NCI-H526 (cell line): ENCODE measurements at places on chromosomes 1 and 21.

GRCh38 chr1:42364542-42364941 is 16.1 kb upstream of the RIMKLA start:
- no peak for DNase-seq

DNA sequence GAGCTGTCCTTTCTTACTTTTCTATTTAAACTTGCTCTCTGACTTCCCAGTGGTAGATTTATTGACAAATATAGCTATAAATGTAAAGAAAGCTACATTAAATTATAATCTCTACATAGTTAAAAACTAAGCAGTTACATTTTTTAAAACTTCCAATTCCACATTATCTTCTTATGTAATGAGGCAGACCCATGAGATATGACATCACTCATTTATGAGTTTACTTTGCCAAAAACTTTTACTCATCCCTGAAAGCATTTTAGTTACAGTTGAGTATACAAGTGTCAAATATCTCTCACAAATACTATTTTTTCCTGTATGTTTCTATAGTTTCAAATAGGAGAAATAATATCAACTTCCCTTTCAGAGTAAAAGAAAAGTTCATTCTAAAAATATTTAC is 3.8 kb downstream of the NMNAT2 start:
- no peak for DNase-seq

DNA sequence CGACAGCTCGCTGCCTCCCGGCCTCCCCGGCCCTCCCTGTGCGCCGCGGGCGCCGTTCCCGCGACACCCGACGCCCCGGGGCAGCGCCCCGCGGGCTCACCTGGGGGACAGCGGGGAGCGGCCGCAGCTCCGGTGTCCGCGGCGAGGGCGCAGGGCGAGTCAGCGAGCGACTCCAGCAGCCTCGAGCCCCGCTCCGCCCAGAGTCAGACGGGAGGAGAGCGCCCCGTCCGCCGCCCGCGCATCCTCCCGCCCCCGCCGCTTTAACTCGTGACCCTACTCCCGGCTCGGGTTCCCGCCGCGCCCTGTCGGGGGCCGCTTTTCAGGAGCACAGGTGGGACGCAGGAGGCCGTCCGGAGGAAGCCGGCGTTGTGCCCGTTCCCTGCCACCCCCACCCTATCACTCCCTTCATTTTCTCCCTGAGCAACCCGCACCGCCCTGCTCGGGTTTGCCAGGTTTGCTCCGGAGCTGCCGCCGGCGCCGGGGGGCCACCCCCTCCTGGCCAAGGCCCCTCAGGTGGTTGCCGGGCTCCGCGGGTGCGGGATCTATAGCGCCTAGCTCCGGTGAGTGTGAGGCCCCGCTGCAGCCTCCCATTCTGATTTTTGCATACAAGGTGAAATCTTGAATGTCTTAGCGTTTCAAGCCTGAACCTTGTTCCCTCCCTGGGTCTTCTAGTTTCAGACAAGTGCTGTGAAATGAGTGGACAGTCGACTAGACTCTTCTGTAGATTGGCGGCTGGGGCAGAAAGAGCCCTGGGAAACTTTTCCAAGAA is at the start of gene MCOLN3:
MCOLN3 (minus strand) TSS at position 205 of the 769 bp plus-strand sequence. CDS start 3,140 bp downstream, outside the sequence.
- peak; percentile 41 for DNase-seq

GRCh38 chr1:23614032-23614660 is 54.8 kb upstream of the ID3 start:
- DNase-seq: no peak

DNA sequence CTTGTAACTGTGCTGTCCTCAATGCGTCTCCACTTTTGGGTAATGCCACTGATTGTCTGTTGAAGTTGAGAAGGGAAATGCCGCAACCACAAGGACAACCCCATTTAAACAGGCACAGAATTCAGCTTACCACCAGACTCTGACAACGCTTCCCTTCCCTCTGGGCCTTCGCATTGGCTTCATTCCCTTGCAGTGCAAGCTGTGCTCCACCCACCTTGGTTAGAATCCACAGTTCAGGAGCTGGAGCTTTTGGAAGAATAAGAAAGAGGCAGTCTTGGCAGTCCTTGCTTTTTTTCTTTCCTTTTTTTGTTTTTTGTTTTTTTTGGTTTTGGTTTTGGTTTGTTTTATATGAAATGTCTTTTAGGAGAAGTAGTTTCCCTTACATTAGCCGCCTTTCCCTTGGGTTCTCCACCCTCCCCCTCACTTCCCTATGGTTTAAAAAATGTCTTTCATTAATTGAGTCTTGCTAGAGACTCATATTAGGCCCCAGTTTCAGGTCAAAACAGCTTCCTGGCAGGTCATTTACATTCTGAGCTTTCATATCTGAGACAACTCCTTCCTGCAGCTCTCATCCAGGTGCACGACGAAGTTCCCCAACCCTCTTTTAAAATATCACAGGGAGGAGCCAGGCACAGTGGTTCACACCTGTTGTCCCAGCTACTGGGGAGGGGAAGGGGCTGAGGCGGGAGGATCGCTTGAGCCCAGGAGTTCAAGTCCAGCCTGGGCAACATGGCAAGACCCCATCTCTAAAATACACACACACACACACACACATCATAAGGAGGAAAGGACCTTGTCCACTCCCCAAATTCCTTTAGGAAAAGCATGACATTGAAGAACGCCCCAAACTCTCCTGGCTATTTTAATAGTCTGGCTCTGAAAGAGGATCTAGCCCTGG is 20.7 kb upstream of the LAX1 start:
- DNase-seq: peak; percentile 70

- no peak for DNase-seq
Observed at GRCh38 chr1:209882942-209883340, 55.1 kb upstream of the SYT14 start.

- DNase-seq: peak; percentile 73
Observed at GRCh38 chr1:44707959-44708831, 22.8 kb downstream of the RNU5D-1 start.

DNA sequence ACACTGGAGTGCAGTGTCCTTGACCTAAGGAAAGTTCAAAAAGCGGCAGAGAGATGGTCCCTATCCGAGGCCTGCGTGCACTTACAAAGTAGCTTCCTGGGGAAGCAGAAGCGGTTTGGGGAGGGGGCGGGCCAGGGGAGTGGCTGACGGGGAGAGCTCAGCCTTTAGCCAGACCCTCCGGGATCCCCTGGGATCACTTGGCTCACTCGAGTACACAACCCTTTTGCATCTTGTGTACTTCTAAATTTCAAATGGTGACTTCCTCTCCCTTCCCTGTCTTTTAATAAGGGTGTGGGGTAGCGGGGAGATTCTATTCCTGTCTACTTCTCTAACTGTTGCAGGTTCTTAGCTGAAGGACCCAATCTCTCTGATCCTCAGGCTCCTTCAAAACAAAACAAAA is 18.1 kb upstream of the SNX27 start:
- peak; percentile 75 for DNase-seq

DNA sequence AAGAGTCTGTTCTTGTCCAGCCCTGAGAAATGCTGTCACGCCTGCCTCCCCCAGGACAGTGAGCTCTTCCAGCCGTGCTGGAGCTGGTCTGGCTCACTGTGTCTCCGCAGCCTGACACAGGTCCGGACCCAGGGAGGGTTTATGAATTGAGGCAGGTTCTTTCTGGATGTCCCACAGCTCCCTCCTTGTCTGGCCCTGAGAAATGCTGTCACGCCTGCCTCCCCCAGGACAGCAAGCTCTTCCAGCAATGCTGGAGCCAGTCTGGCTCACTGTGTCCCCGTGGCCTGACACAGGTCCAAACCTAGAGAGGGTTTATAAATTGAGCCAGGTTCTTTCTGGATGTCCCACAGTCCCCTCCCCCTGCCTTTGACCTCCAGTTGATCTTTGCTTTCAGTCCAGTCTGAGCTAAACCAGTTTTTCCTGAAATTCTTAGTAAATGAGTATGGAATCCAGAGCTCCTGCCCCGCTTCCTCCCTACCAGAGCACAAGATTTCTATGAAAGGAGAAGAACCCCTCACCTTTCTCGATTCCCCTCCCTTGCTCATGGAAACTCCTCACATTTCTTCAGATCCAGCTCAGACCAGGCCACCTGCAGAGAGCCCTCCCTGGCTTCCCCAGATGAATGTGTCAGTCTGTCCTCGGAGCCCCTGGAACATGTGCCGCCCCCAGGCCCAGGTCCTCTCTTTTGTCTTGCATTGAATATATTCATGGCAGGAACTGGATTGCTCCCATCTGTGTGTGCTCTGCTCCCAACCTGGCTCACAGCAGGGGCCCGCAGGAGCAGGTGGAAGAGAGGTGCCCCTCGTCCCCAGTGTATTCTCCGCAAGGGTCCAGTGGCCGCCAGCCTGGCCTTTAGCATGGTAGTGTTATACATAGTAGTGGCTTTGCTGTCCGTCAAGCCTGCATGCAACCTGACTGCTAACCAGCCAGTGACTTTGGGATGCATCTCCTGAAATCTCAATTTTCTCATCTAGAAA is 116.3 kb downstream of the EPHB2 start:
- DNase-seq: peak; percentile 14

DNA sequence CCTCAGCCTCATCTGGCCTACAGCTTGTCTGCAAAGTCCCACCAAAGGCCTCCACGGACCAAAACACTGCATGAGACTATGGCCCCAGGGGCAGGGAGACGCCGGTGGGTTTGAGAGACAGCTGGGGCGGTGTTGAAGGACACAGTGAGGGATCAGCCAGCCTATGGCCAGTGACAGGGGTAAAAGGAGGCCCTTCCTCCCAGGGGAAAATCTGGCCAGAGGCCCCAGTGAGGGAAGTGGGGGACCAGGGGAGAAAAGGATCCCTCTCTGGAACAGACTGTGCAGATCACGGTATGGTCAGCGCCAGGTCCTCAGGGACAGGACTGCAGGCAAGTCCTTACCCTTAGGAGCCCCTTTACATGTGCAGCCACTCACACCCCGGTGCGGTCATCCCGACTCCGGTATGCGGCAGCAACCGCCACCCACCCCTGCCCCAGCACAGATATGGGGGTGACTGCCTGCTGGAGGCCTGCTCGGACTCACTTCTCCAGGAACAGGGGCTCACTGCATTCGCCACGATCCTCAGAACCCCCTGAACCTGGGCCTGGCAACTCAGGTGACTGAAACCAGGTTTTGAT is 1.3 kb downstream of the CERS2 start:
- DNase-seq: no peak

- no peak for DNase-seq
Observed at GRCh38 chr1:166852918-166853317, 13.6 kb downstream of the POGK start.

GRCh38 chr1:228346731-228347130 is 59.9 kb downstream of the TRIM11 start:
- no peak for DNase-seq

GRCh38 chr1:203381151-203381751 is 30.3 kb upstream of the FMOD start:
- no peak for DNase-seq

GRCh38 chr1:184408580-184408979 is 21.8 kb downstream of the C1orf21 start:
- peak; percentile 72 for DNase-seq

DNA sequence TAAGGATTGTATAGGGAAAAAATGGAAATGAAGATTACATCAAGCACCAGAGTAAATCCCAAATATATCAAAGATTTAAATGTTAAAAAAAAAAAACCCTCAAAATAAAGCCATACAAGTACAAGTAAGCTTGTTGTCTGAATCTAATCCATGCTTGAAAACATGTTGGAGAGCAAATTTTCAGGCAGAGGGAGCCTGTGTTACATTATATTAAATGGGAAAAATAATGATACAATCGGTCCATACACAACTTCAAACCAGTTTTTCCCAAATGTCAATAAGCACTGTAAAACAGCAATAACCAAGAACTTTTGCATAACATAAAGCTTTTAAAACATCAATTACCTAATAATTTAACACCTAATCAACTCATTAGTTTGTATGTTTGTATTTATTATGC is 949.4 kb upstream of the ADGRL4 start:
- DNase-seq: no peak

DNA sequence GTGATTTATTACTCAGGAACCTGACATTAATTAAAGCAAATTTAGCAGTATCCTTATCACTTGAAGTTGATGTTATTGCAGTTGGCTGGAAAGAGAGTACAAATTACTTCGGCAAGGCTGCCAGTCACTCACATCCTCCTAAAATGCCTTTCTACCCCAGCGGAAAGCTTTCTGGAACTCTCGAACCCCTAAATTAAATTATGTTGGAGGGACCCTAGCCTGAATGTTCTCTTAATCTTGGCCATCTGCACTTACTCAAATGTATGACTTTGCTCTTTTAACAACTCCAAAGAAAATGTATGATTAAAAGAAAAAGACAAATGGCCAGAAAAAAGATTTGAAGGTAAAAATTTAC is 242.6 kb upstream of the USP25 start:
- no peak for DNase-seq

DNA sequence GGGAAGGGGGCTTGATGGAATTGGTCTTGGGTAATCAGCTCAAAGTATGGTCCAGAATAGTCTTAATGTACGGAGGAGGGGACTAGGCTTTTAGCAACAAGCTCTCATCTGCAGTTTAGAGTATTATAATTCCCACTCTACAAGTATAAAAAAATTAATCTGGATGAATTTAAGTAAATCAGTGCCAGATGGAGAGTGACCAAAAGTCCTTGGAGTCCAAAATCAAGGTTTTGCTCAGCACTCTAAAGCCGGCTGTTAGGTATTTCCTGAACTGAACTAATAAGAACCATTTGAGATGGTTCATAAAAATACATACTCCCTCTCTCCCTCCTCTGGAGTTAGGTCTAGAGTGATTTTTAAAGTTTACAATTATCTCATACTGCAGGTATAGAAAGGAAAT is 23.7 kb downstream of the GLUL start:
- no peak for DNase-seq

- no peak for DNase-seq
Observed at GRCh38 chr1:173453982-173454381, 23.2 kb upstream of the PRDX6 start.

GRCh38 chr1:89190017-89190416 is 8.7 kb downstream of the GBP4 start:
- no peak for DNase-seq

- no peak for DNase-seq
Observed at GRCh38 chr1:66013371-66013770, 220.7 kb downstream of the PDE4B start.

GRCh38 chr1:11026052-11026451 is 13.6 kb downstream of the TARDBP start:
- no peak for DNase-seq

GRCh38 chr1:170664093-170664827 is at the start of gene PRRX1:
Gene PRRX1, plus strand, starts transcription at chr1:170664131. Its CDS starts 88 bp downstream, at chr1:170664219.
- peak; percentile 76 for DNase-seq

DNA sequence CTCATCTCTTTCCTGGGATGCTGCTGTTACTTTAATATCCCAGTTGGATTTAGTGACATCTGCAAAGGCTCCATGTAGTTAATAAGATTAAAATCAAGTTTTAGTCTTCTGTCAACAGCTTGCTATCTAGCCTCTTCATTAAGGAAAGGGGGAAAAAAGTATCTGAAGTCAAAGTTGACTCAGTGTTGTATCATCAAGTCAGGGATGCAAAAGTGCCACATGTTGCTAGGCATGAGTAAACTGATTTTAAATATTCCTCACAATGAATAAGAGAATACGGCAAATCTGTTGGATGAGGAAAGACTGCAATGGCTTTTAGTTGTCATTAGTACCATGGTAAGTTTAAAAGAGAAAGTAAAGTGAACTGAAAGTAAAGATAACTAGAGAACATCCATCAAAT is 383.2 kb upstream of the ZRANB2 start:
- no peak for DNase-seq

- peak; percentile 64 for DNase-seq
Observed at GRCh38 chr1:84996846-84997666, at the start of gene MCOLN2. Gene MCOLN2, minus strand, starts transcription at chr1:84997113. Its CDS starts 241 bp downstream, at chr1:84996872.
